ENCODE measurements at places on chromosomes 4 and X.

GRCh38 chr4:80134936-80135701 is 62.1 kb upstream of the ANTXR2 start:
- no peak for DNase-seq

- no peak for DNase-seq
These were observed 51.4 kb downstream of the STIM2 start for GRCh38 chr4:26912069-26912468.

DNA sequence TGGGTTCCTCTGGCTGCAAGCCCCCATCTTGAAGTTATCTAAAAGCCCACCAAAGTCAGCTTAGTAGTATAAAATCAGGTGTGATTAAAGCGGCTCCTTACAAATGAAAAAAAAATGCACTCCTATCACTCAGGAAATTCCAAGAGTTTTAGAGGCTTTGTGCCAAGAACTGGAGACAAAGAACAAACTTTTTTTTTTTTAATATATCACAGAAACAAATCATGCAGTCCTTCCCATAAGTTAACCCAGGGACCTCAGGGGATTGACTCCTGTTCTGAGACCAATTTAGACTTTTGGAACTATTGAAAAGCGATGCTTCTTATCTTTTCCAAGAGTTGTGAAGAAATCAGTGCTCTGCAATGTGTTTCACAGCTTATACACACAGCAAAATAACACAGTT is 53.6 kb downstream of the HHIP start:
- DNase-seq, result no peak

- no peak for DNase-seq
These were observed 63.1 kb downstream of the DIPK2B start for GRCh38 chrX:45137531-45137930.

DNA sequence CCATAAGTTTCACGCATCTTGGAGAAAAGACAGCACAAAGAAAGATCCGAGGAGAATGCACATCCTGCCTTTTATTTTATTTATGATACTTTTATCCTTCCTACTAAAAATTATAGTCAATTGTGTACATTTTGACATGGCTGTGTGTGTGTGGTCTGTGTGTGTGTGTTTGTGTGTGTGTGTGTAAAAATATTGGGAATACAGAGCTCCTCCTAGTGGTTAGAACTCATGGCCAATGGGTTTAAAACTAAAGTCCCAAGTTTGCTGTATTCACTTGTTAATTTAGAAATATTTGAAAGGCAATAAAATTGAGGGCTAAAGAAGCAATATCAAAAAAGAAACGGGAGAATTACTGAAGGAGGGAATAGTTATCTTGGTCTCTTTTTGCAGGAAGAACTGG is 47.5 kb downstream of the NKX6-1 start:
- no peak for DNase-seq

DNA sequence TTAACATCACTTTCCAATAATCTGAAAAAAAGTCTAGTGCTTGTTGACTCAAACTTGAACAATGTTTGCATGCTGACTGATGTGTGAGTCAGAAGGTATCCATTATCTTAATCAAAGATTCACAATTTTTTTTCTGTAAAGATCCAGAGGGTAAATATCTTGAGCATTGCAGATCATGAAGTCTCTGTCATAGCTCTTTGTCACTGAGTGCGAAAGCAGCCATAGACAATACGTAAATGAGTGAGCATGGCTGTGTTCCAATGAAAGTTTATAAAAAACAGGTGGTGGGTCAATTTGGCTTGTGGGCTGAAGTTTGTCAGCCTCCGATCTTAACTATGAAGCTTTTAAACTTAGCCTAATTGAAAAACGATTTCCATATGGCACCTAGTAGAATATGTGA is 37.7 kb downstream of the NHS start:
- DNase-seq, result no peak

- no peak for DNase-seq
These were observed 458.7 kb downstream of the FAT4 start for GRCh38 chr4:125773502-125773901.

- DNase-seq, result no peak
These were observed 1131.5 kb downstream of the PCDH18 start for GRCh38 chr4:136400829-136401228.

GRCh38 chr4:184053434-184053833 is 148.3 kb downstream of the STOX2 start:
- DNase-seq, result no peak

DNA sequence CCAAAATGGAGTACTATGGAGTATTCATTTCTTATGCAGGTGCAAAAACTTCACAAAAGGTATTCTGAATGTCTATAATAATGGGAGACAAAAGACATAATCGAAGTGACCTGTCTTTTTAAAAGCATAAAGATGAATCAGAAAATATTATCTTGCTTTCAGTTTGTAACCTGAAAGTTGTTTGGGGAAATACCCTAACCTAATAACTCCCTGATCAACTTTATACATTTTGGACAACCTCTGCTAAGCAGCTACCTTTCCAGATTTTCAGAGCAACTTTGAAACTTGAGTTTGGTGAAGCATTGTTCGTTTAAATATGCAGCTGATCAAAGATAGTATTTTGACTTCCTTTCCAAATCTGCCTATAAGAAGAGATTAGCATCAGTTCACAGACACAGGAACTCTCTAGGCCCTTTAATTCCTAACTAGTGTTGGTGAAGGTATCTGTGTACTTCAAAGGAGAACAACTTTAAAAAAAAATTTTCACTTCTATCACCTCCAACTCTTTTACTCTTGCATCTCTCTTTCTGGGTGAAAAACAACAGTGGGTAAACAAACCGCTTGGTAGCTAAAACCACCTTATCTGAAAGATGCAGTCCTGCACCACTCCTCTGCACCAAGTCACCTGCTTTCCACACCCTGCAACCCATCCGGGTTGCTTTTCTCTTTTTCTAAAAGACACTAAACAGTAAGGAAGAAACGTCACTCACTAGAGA is 26.5 kb downstream of the CD40LG start:
- no peak for DNase-seq

GRCh38 chrX:22629105-22629725 is 356.5 kb downstream of the CBLL2 start:
- DNase-seq, result no peak

DNA sequence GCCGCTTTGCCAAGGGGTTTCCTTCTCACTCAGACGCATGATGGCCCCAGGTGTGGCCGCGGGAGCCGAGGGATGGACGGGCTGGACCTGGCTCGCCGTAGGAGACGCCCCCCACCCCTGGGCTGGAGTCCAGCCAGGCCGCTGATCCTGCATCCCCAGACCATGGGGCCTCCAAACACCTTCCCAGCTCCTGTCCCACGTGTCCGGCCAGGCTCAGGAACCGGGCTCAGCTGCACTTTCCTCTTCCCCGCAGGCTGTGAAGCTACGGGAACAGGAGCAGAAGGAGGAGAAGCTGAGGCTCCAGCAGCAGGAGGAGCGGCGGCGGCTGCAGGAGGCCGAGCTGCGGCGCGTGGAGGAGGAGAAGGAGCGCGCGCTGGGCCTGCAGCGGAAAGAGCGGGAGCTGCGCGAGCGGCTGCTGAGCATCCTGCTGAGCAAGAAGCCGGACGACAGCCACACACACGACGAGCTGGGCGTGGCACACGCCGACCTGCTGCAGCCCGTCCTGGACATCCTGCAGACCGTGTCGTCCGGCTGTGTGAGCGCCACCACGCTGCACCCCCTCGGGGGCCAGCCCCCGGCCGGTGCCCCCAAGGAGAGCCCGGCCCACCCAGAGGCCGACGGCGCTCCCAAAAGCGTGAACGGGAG is 9.1 kb downstream of the AKAP17A start:
- no peak for DNase-seq

- DNase-seq, result no peak
These were observed 76.3 kb downstream of the STK32B start for GRCh38 chr4:5127556-5127955.

- no peak for DNase-seq
These were observed 139.4 kb upstream of the TENM3 start for GRCh38 chr4:182103614-182104319.

DNA sequence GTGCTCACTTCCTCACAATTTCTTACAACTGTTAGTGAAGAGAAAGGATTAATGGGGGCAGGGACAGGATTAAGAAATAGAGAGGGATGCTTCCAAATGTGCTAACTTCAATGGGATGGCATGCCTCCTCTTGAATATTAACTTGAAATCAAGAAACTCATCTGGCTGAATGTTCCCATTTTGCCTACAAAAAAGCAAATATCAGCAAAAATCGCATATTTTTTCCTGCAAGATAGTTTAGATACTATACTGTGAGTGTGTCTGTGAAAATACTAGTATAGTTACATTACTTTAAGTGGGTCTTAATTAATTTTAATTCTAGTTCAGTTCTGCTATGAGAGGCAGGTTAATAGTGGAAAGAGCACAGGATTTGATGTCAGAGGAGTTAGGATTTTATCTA is 4.9 kb downstream of the PAICS start:
- DNase-seq, result no peak

- no peak for DNase-seq
These were observed 21.9 kb downstream of the INTS12 start for GRCh38 chr4:105686571-105686970.

GRCh38 chr4:183154701-183155391 is 55.8 kb downstream of the WWC2 start:
- no peak for DNase-seq

- no peak for DNase-seq
These were observed 140.0 kb downstream of the COL4A6 start for GRCh38 chrX:108298165-108298602.

DNA sequence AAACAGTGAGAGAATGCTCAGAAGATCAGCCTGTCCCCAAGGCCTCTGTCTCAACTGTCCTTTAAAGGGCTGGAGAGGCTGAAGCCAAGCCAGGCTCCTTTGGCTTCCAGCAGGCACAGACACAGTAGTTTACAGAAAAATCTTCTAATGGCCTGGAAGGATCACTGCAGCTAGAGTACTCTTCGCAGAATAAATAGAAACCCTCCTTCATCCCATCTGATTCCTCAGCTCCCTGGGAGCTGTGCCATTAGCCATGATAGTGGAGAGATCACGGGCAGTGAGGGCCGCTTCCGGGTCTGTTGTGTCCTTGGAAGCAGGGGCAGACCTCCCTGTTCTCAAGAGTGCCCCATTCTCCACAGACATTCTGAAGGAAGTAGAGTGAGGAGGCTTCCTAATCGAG is 63.1 kb downstream of the CCNI start:
- DNase-seq, result no peak

GRCh38 chrX:1537031-1537715 is at the start of gene P2RY8:
P2RY8 (minus strand) TSS chrX:1537185; CDS start chrX:1466558, 70,627 bp downstream.
- DNase-seq, result peak; percentile 53

- no peak for DNase-seq
These were observed 87.3 kb downstream of the GPR143 start for GRCh38 chrX:9678215-9678965.

DNA sequence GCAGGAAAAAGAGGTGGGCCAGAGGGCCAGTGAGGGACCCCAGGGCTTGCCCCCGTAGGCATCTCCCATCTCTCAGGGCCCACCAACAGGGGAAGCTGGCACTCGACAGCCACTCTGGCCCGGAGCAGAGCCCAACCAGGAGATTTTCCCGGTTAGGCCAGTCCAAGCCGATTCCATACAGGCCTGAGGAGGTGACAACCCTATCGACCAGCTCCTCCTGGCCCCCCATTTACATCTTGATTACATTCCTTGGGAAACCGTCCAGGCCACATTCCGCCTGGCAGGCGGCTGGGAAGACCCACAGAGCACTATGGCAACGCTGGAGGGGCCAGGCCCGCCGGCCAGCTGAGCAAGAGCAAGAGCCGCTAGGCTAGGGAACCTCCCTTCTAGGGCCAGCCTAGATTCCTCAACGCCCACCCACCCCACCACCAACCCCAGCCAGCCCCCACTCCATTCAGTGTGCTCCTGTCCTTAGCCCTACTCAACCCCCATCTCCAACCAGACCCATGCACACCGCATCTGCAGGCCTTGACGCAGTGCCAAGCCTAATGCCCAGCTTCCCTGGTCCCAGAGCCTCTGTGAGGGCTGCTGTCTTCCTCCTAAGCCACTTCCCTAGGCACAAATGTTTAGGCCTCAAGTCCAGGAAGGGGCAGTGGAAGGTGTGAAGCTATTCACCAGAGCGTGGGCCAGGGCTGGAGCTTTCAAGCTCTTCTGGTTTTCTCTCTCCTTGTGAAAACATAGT is 161.2 kb downstream of the EFNB1 start:
- DNase-seq, result no peak

- DNase-seq, result no peak
These were observed 29.5 kb upstream of the MAP3K15 start for GRCh38 chrX:19544693-19545305.

- no peak for DNase-seq
These were observed 45.6 kb downstream of the OCRL start for GRCh38 chrX:129585691-129586090.

GRCh38 chr4:40763228-40763716 is 13.5 kb downstream of the NSUN7 start:
- no peak for DNase-seq

GRCh38 chr4:25938366-25938765 is 24.3 kb downstream of the SMIM20 start:
- DNase-seq, result no peak

DNA sequence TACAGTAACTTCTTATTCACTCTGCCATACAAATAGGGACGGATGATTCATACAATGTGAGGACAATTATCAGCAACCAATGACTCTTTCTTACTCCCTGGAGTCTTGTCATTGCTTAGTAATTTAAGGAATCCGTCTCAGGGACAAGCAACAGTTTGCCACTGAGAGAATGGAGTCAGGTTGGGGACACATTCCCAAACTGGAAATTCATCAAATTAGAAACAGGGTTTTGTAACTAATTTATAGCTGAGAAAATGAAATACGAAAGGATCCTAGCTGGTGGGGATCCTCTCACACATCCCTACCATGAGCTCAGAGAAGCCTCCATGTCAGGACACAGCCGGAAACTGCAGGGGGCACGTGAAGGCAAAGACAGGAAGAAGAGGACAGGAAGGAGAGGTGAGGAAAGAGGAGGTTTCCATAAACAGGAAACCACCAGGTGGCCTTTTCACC is 50.4 kb upstream of the KDR start:
- no peak for DNase-seq

GRCh38 chr4:102387552-102388150 is 42.4 kb upstream of the SLC39A8 start:
- no peak for DNase-seq

GRCh38 chrX:13515211-13515930 is 54.0 kb upstream of the EGFL6 start:
- no peak for DNase-seq

DNA sequence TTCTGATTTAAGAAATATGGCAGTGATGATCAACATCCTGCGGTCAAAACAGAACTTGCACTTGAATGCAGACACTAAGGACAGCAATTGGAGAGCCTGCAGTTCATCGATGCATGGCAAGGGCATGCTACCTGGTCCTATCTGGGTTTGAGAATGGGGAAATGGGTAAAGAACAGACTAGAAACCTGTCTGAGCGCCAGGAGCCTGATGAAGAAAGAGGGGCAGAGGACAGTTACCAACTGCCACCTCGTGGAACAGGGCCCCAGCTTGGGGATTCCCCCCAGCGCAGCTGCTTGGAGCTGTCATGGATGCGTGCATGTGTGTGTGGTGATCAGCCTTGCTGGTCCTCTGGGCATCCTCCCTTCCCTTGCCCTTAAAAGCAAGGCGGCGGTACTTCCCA is 30.2 kb upstream of the NKRF start:
- DNase-seq, result no peak

GRCh38 chr4:84527391-84527790 is 28.3 kb upstream of the NKX6-1 start:
- no peak for DNase-seq
